ENCODE measurements at places on chromosomes 12 and 14.

DNA sequence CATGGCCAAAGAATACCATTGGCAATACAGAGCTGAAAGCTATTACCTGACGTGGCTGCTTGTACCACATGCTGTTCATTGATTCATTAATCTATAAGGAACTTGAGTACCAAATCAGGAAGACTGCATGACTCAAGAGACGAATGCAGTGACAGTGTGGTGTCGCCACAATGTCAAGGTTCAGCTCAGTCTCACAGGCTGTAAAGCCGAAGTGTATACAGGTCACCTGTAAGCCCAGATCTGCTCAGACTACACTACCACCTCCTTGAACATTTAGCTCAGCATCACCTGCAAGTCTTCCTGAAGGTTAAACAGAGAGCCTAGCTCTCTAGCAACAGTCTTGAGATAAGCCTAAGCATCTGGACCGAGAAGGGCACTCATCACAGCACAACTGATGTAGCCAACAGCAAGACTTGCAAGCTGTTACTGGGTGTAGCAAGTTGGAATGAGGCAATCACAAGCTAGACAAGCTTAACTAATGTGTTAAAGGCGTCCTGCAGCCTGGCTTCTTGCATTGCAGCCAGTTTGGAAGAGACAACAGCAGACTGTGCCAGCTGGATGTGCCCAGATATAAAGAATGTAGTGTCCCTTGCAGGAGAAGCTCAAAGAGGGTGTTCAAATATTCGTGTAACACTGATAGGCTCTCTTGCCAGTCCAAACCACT is 21.0 kb downstream of the TMTC1 start:
- no peak for DNase-seq

- no peak for DNase-seq
Observed at GRCh38 chr14:66496911-66497310, 10.7 kb downstream of the CCDC196 start.

DNA sequence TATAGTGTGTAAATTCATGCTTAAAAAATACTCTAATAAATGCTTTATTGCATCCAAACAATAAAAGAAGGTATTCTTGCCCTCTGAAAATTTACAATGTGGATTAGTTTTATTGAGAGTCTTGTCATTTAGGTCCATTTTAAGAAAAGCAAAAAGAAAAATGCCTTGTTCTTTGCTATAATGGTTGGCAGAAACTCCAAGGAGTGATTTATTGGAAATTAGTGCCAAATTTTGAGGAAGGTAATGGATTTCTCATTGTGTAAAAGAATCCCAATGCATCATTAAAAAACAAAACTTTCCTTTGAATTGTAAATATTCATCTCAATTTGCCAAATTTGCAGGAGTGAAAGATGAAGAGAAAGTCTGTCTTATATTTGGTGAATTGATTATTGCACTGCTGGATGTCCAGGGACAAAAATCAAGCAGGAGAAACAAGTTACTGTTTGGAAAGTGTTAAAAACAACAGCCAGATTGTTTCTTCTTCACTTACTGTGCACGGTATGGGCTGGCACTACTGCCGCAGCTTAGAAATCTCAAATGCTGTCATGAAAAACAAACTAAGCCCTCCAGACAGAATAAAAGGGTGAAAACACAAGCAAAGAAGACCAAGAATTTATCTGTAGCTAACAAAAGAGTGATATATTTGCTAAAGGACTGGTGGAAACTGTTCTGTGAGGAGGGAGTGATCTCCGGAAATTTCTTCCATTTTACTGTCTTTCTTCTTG is 511.7 kb downstream of the TMTC2 start:
- DNase-seq, result no peak

- no peak for DNase-seq
Observed at GRCh38 chr12:114152890-114153289, 186.8 kb upstream of the RBM19 start.

- DNase-seq, result no peak
Observed at GRCh38 chr12:9240776-9241175, 32.6 kb upstream of the PZP start.

- no peak for DNase-seq
Observed at GRCh38 chr12:19642345-19642744, 203.1 kb downstream of the AEBP2 start.

GRCh38 chr14:68501614-68502052 is 291.2 kb downstream of the ZFP36L1 start:
- no peak for DNase-seq

- no peak for DNase-seq
Observed at GRCh38 chr12:110314308-110314707, 33.3 kb downstream of the ATP2A2 start.

GRCh38 chr12:84537666-84538065 is 374.9 kb downstream of the SLC6A15 start:
- DNase-seq, result no peak

GRCh38 chr12:29991924-29992323 is 208.2 kb upstream of the TMTC1 start:
- DNase-seq, result no peak

GRCh38 chr14:74488786-74489397 is 4.2 kb downstream of the NPC2 start:
- no peak for DNase-seq

GRCh38 chr12:31006416-31007152 is 67.1 kb upstream of the DDX11 start:
- no peak for DNase-seq

DNA sequence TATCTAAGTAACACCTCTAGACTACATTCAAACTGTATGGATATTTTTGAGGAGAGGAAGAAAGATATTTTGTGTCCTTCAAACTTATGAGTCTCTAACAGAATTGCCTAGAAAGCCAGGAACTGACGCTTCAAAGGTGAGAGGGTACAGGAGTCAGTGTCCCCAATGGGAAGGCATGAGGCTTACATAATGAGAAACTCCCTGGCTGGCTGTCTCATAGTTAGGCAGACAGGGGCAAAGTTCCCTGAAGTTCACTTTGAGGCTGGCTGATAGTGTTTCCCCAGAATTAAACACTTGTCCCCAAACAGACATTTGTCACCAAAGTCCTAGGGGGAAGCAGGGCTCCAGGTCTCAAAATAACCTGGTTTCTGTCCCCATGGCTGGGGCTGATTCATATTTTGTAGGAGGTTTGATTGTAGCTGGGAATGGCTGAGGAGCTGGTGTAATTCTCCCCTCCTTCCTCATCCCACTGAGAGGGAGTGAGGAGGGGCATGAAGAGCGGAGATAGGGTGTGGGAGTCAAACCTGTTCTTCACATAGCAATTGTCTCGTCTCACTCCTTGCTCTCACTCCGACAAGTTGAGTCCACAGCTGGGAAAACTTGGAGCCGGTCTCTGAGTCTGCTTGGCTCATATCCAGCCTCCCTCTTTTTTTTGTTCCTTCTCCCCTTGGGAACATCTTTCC is 56.4 kb upstream of the CISTR start:
- no peak for DNase-seq

DNA sequence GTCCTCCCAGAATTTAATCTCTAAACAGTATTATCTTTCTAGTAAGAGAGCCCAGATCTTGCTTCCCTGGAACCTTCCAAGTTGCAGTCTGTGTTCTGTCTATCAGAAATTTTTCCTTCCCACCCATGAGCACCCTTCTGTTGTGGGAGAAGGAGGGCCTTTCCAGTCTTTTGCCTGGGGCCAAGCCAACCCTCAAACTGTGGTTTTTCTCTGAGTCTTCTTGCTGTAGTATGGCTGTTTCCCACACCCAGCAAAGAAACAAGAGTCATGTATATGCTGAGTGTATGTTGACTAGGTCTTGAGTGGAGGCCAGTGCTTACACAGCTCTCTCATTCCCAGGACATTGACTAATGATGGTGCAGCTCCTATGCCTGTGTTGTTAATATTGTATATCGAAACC is 104.5 kb downstream of the TGFB3 start:
- no peak for DNase-seq

DNA sequence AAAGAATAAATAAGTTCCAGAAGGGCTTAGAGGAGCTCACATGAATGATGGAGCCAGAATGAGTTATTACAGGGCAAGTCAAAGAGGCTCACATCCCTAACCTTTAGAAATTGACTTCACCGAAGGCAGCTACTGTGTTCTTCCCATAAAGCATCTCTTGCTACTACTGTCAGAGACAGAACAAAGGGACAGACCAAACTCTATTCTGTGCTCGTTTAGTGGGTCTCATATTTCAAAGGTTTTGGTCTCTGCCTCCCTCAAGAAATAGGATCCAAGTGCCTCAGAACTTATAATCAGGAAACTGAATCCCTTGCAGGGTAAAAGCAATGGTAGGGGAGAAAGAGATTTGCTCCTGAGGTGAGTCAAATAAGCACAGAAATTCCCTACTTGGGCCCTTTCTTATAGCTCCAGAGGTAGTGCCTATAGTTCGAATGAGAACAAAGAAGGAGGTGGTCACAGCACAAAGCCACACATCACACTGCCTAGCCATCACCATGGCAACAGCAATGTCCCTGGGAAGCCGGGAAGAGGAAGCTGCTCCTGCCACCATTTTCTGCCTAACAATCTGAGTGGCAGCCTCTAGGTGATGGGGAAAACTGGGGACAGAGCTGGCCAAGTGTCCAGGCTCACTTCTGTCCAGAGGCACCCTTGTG is 294.9 kb downstream of the FOXN3 start:
- DNase-seq, result no peak

GRCh38 chr12:64044191-64044590 is 177.9 kb downstream of the KICS2 start:
- no peak for DNase-seq

DNA sequence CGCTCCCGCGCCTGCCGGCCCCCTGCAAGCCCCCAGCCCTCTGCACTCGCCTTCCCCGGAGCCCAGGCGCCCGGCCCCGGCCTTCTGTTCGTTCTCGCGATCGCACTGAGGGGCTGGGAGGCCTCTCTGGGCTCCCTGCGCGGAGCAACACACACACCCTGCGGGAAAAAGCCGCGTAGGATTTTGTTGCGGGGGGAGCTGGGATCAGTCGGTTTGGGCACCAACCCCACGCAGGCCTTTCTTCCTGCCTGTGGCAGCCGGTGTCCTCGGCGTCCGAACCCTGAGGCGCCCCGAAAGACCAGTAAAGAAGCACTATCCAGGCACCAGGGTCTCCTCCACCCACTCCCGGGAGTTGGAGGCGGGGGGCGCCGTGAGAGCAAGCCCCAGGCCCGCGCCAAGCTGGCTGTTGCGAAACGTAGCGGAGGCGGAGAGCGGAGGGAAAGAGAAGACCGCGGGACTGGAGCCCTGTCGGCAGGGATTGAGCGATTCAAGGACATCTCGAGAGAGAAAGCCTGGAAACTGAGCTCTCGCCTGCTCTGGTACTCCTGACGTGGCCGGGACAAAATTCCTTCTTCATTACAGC is 1.9 kb upstream of the HOXC5 start:
- no peak for DNase-seq

- no peak for DNase-seq
Observed at GRCh38 chr12:78143717-78144116, 313.0 kb downstream of the NAV3 start.

DNA sequence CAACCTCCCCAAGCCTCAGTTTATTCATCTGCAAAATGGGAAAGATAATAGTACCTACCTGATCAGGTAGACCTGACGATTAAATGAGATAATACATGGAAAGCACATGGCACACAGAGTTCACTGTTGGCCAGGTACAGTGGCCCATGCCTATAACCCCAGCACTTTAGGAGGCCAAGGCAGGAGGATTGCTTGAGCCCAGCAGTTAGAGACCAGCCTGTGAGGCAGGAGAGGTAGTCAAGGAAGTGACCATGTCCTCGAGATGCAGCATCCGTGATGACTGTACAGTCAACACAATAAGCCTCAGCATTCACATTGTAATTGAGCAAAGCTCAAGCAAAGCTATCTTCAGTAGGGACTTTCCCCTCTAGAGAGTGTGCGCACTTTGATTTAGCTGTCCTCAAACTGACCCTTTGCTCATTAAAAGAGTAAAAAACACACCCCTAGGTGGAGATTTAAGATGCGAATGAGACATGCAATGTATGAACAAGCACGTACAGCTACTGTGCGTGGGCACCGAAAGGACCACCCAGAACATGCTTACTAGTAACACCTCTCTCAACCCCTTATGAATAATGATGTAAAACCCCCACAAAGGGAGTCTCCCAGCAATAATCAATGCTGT is 9.9 kb downstream of the ISCU start:
- DNase-seq, result no peak

DNA sequence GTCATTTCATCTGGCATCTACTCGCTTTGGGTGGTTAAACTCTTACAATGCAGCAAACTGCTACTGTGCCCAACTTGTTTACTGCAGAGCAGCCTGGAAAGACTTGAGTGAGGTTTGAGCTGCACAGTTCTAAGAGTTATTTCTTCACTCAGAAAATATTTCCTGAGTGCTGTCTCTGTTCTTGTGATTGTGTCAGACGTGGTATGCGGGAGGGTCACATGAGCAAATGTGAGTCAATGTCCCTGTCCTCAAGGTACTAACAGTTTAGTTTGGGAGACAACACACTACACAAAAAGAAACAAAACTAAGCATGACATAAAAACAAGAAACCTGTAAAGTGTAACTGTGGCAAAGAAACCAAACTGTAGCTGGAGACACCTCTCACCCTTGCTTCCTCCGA is 32.4 kb downstream of the FLVCR2 start:
- no peak for DNase-seq

DNA sequence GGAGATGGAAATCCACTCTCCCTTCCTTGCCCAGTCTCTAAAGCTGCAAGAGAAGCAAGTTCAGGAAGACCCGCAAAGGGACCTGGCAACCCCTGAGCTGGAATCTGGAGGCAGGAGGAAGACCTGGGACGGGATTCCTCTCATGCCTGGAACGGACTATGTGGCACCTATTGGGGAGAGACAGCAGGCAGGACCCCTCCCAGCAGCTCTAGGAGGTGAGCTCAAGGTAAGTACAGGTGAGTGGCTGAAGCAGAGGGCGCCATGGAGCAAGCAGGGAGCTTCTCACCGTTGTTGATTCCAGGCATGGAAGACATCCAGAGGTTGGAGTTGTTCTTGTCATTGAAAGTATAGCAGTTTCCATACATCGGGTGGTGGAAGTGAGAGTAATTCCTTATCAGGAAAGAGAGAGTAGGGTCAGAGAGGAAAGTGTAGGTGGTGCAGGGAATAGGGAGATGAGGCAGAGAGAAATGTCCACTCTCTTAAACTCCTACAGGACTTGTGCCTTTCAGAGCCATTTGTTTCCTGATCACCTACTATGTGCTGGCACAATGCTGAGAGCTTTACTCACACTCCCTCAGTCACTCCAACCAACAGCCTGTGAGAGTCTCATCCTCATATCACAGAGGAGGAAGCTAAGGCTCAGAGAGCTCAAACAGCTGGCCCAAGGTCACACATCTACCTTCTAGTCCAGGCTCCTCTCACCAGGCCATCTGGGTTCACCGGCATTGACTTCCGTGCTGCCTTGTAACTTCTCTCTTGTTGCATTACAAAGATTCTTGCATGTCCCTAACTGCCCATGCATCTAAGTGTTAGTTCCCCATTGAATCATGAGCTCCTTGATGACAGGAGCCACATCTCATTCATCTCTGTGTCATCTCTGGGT is 13.9 kb upstream of the TNFRSF1A start:
- no peak for DNase-seq

DNA sequence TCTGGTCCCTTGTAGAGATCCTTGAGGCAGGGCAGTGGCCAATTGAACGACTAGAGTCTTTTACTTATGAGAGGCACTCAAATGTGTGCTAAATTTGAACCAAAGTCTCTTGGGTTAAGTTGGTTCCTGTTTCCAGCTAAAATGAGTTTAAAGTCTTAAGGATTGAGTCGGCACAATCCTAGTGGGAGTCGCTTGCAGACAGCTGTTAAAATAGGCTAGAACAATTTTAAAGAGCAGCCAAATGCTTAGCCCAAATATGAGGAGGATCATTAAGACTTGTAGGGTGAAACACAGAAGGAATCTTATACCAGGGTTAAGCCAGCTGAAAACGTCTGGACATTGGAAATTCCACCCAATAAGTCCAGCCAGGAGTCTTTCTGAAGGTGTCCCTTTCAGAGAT is 216.1 kb downstream of the NUBPL start:
- DNase-seq, result no peak

GRCh38 chr14:56008150-56008549 is 110.1 kb upstream of the PELI2 start:
- no peak for DNase-seq

Data from activated T-helper 1 cell treated with anti-CD3 and anti-CD28 coated beads, Interleukin-2, amount 50 U/mL, for 16 hours (primary cell).